ENCODE measurements at places on chromosomes 1 and 21. TPM values are rescaled to one million over a fixed set of nuclear protein-coding genes. Genes with fewer than 3 reads are reported as not detected.

The PFDN2 gene
- total RNA-seq = 142 TPM

The CEP104 gene
- 63.4 TPM for total RNA-seq

The CNR2 gene
- not detected for total RNA-seq

The STXBP3 gene
- total RNA-seq = 32.5 TPM

The COA7 gene
- 61.3 TPM for total RNA-seq

The SLC9C2 gene
- total RNA-seq = not detected

The MYOG gene
- not detected for total RNA-seq

The TNFRSF25 gene
- total RNA-seq = 0.49 TPM

The GSTM1 gene
- total RNA-seq = not detected

The LPAR3 gene
- 0.11 TPM for total RNA-seq

Data from K562 (cell line).